Purkinje cell (primary cell): ENCODE measurements at places on chromosomes 2 and 18. TPM values are rescaled to one million over a fixed set of nuclear protein-coding genes. Genes with fewer than 3 reads are reported as not detected.

Gene MROH2A
- not detected in 2 replicates for polyA plus RNA-seq

Gene NGEF
- 0.46 and 5.7 TPM in 2 replicates for polyA plus RNA-seq

Gene GKN1
- 2.8 and 5.7 TPM in 2 replicates for polyA plus RNA-seq

Gene ANO7
- not detected in 2 replicates for polyA plus RNA-seq

Gene ANKRD36C
- polyA plus RNA-seq = 16.7 and 20.4 TPM in 2 replicates

Gene RAX
- not detected in 2 replicates for polyA plus RNA-seq

Gene COL4A4
- polyA plus RNA-seq = 0.67 and 0.86 TPM in 2 replicates

Gene GCG
- polyA plus RNA-seq = not detected in 2 replicates

Gene LYG2
- polyA plus RNA-seq = 0.39 and 11.1 TPM in 2 replicates
